Chondrocyte (in vitro differentiated cells): ENCODE measurements at places on chromosomes 2 and 18. TPM values are rescaled to one million over a fixed set of nuclear protein-coding genes. Genes with fewer than 3 reads are reported as not detected.

DNA sequence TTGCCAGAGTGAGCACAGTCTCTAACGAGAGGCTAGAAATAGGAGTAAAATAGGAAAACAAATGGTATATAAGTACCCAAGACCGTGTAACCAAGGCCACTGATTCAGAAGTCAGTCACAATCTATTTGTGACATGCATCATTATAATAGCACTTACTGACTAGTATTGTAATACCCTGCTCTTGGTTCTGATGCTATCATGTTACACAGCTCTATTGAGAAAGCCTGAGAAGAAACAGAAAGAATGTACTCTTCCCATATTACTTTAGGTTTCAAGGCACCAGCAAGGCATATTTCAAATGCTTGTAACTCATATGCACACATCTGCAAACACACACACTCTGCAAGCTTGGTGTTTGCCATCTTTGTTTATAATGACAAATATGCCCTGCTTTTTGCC lies 746.4 kb downstream of the SLC4A3 start:
- DNase-seq: no peak
- no peaks in the 10 kb centered on the region for H3K36me3 ChIP-seq

DNA sequence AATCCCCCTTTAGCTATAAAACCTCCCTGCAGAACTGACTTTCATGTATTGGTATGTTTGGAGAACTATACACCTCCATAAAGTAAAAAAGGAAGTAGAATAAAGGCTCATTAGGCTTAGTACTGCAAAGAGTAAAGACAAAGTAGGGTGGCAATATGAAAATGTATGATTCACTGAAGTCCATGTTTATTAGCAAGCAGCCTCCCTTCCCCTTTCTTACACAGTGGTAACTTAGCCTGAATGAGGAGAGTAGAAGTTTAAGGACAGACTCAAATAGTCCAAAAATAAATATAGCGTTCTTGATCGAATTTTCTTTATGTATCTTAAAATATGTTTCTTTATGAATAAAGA lies 1.5 kb downstream of the ZNF804A start:
- H3K4me1 ChIP-seq: peaks cover 16% of the 10 kb centered on the region
- H3K27me3 ChIP-seq: peaks cover 46% of the 10 kb centered on the region
- DNase-seq: no peak
- no peak overlapping the region for H3K27ac ChIP-seq
- peaks cover 2% of the 10 kb centered on the region for H3K36me3 ChIP-seq

DNA sequence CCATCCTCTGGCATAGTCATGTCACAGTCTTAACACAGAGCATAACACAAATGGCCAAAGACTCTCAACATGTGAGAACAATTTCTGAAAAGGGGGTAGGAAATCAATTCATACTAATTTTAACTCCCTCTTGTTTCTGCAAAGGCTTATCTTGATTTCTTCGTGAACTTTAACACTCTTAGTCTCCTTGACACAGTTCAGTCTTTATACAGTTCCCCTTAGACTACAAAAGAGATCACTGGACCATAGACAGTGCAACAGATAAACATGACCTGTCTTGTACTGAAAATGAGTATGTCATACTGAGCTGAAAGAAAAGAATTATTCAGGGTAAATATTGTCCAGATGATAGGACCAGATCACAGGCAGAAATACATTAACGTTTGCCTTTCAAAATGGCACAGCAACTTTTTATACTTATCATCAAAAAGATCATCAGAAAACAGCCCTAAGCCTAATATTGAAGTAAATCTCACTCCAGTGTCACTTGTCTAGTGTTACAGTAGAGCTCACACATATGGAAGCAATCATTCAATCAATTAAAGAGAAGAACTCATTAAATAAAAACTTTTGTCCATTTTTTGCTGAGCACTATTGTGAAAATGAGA lies 56.4 kb upstream of the VRK2 start:
- DNase-seq: no peak
- H3K4me3 ChIP-seq: no peak overlapping the region
- H3K4me1 ChIP-seq: peaks cover 9% of the 10 kb centered on the region
- no peaks in the 10 kb centered on the region for H3K27me3 ChIP-seq

DNA sequence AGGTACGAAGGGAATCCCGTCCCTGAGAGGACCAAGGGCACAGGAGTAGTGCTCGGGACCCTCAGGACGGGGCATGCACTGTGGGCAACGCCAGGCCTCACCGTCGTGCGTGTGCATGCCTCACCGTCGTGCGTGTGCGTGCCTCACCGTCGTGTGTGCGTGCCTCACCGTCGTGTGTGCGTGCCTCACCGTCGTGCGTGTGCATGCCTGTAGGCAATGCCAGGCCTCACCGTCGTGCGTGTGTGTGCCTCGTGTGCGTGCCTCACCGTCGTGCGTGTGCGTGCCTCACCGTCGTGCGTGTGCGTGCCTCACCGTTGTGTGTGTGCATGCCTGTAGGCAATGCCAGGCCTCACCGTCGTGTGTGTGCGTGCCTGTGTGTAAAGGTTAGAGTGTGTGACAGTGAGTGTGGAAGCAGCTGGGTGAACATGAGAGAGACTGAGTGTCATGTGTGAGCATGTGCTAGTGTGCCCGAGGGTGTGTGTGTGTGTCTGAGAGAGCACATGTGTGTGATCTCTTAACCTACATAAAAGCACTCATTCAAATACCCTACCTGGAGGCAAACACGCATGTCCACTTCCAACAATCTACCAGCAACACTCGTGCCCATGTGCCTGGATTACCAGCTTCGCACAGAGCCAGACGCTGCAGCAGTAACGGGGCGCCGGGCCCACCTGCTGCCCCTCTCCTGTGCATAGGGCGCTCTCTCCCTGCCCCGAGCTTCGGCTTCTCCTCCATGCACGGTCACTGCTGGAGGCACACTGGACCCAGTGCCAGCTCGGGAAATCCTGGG lies 36.3 kb downstream of the ZNF516 start:
- no peaks in the 10 kb centered on the region for H3K36me3 ChIP-seq
- H3K27me3 ChIP-seq: no peaks in the 10 kb centered on the region
- DNase-seq: no peak
- peak overlapping the region; percentile 96 for H3K27ac ChIP-seq
- no peak overlapping the region for H3K4me3 ChIP-seq

DNA sequence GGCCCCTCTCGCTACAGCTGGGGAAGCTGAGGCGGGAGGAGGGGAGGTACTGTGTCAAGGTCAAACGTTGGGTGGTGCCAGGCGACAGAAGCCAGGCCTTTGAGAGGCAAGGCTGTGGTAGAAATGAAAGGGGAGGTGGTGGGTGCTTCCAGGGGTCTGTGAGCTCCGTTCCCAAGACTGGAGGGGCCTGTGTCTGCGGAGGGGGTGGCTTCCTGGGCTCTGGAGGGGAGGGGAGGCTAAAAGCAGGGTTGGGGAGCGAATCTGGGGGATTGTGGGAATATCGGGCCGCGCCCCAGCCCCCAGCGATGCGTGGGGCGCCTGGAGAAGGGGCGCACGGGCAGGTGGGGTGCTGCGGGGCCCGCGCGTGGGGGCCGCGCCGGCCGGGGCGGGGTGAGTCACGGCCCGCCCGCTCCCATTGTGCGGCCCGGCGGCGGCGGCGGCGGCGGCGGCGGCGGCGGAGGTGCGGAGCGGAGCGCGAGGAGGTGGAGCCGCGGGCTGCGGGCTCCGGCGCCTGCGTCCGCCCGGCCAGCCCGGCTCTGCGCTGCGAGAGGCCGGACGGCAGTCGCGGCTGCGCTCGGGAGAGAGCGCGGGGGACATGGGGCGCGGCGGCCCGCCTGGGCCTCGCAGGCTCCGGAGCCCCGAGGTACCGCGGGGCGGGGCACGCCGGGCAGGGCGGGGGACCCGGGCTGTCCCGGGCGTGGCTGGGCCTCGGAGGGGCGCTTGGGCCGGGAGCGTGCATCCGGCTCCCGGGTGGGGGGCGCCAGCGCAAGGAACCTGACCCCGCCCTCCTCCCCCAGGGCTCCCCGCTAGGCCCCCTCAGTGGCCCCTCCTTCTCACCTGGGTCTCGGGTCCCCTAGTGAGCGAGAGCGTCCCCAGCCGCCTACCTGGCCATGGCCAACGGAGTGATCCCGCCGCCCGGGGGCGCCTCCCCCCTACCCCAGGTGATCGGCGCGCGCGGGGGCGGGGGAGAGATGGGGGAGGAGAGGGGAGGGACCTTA lies at the start of gene SLC4A3:
TSS of gene SLC4A3 (plus strand) at position 528 of the 998 bp plus-strand sequence. CDS start at position 891, 363 bp downstream.
- peak within 1 kb of the TSS; percentile 73 for H3K4me3 ChIP-seq
- H3K36me3 ChIP-seq: peaks cover 3% of the 10 kb centered on the region
- peak; percentile 56 for DNase-seq
- H3K27ac ChIP-seq: peak within 1 kb of the TSS; percentile 70

GRCh38 chr2:151289972-151290866 lies 751 bp upstream of the NMI start:
- H3K4me1 ChIP-seq: peaks cover 17% of the 10 kb centered on the region
- peak overlapping the region; percentile 86 for H3K27ac ChIP-seq
- no peaks in the 10 kb centered on the region for H3K36me3 ChIP-seq
- H3K27me3 ChIP-seq: no peaks in the 10 kb centered on the region
- H3K4me3 ChIP-seq: peak overlapping the region; percentile 76

- H3K4me3 ChIP-seq: no peak overlapping the region
- no peaks in the 10 kb centered on the region for H3K27me3 ChIP-seq
- DNase-seq: no peak
- H3K36me3 ChIP-seq: peaks cover 29% of the 10 kb centered on the region
- no peak overlapping the region for H3K27ac ChIP-seq
Observed at GRCh38 chr2:173238831-173239230, 115.8 kb upstream of the CDCA7 start.

GRCh38 chr2:46411245-46411641 lies 68.1 kb upstream of the TMEM247 start:
- H3K36me3 ChIP-seq: peaks cover 6% of the 10 kb centered on the region
- H3K4me3 ChIP-seq: no peak overlapping the region
- no peak for DNase-seq

- H3K4me1 ChIP-seq: no peaks in the 10 kb centered on the region
- DNase-seq: no peak
- no peaks in the 10 kb centered on the region for H3K36me3 ChIP-seq
- no peak overlapping the region for H3K4me3 ChIP-seq
Observed at GRCh38 chr2:224638301-224638823, 53.2 kb upstream of the CUL3 start.

- no peaks in the 10 kb centered on the region for H3K36me3 ChIP-seq
- H3K4me3 ChIP-seq: no peak overlapping the region
- H3K27ac ChIP-seq: no peak overlapping the region
- H3K27me3 ChIP-seq: peaks cover 4% of the 10 kb centered on the region
- no peaks in the 10 kb centered on the region for H3K4me1 ChIP-seq
- no peak for DNase-seq
Observed at GRCh38 chr2:136013955-136014354, 28.5 kb upstream of the DARS1 start.

GRCh38 chr2:8255448-8255800 lies 426.4 kb upstream of the ID2 start:
- H3K4me3 ChIP-seq: no peak overlapping the region
- H3K27me3 ChIP-seq: no peaks in the 10 kb centered on the region
- peaks cover 7% of the 10 kb centered on the region for H3K4me1 ChIP-seq
- H3K27ac ChIP-seq: no peak overlapping the region

GRCh38 chr2:74721316-74721715 lies 67.3 kb downstream of the SEMA4F start:
- H3K27ac ChIP-seq: no peak overlapping the region
- H3K36me3 ChIP-seq: no peaks in the 10 kb centered on the region
- H3K4me3 ChIP-seq: no peak overlapping the region
- no peaks in the 10 kb centered on the region for H3K27me3 ChIP-seq

- peaks cover 32% of the 10 kb centered on the region for H3K4me1 ChIP-seq
- no peaks in the 10 kb centered on the region for H3K36me3 ChIP-seq
- peak overlapping the region; percentile 84 for H3K27ac ChIP-seq
- no peak for DNase-seq
- H3K27me3 ChIP-seq: no peaks in the 10 kb centered on the region
Observed at GRCh38 chr2:72236445-72237067, 88.9 kb upstream of the CYP26B1 start.

- H3K4me1 ChIP-seq: no peaks in the 10 kb centered on the region
- H3K27ac ChIP-seq: no peak overlapping the region
- H3K36me3 ChIP-seq: no peaks in the 10 kb centered on the region
- no peak overlapping the region for H3K4me3 ChIP-seq
- DNase-seq: no peak
Observed at GRCh38 chr2:187117483-187117882, 268.5 kb upstream of the ZSWIM2 start.

DNA sequence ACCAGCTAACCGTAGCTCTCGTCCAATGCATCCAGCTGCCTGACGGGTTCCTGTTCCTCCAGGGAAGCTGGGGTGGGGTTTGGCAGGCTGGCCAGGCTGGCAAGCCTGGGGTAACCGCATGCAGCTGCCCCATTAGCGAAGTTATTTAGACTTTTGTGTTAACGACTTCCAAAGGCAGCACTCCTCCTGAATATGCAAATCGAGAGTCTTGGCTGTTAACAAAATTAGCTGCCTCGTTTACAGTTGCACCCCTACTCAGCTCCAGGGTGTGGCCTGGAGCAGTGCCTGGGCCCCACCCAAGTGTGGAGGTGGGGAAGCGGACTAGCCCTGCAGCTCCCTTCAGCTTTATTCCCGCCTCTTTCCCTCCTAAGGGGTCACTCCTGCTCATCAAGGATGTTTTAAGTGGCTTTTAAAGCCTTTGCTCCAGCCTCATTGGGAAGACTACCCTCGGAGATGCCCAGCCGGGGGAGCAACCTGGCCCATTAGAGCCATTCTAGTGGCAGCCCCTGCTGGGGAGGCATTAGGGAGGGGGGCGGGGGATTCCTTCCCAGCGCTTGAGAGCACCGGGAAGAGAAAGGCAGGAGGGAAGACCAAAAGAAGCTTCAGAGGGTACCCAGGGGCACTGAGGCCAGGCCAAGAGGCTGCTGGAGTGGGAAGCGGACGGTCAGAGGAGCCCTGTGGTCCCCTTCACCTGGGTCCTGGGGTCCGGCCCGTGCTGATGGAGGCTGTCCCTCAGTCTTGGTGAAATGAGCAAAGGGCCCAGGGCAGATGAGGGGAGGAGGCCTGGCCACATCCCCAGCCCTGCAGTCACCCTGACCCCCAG lies 204.1 kb downstream of the CELF4 start:
- H3K4me3 ChIP-seq: no peak overlapping the region
- H3K4me1 ChIP-seq: peaks cover 3% of the 10 kb centered on the region
- no peak for DNase-seq

GRCh38 chr18:77088963-77089722 lies 43.4 kb downstream of the MBP start:
- peaks cover 58% of the 10 kb centered on the region for H3K4me1 ChIP-seq
- no peaks in the 10 kb centered on the region for H3K27me3 ChIP-seq
- H3K4me3 ChIP-seq: no peak overlapping the region

GRCh38 chr2:239689410-239689809 lies 288.6 kb upstream of the HDAC4 start:
- H3K27ac ChIP-seq: no peak overlapping the region
- H3K4me3 ChIP-seq: no peak overlapping the region
- H3K36me3 ChIP-seq: no peaks in the 10 kb centered on the region
- H3K4me1 ChIP-seq: no peaks in the 10 kb centered on the region

DNA sequence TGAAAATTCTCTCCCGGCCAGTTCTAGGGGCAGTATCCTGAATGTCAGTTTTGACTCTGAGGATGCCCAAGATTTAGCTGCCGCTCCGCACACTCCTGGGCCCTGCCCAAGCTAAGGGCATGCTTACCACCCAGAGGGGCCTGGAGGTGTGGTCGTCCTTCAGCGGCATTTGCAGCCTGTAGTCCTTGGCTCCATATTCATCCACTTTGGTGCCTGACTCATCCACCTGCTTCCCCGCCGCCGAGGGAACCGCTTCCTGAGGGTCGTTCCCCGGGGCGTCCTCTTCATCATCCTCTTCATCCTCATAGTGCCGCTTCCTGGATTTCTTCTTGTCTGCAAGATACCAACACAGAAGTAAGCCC lies 577 bp downstream of the ERCC3 start:
- no peaks in the 10 kb centered on the region for H3K27me3 ChIP-seq
- DNase-seq: no peak
- peaks cover 22% of the 10 kb centered on the region for H3K4me1 ChIP-seq
- peaks cover 21% of the 10 kb centered on the region for H3K36me3 ChIP-seq

ATP6V1C2 gene
- not detected in 3 replicates for total RNA-seq

UGT1A10 gene
- not detected in 3 replicates for total RNA-seq

SKOR2 gene
- not detected in 3 replicates for total RNA-seq

SPDYA gene
- 1.6 to 3.4 TPM (median 1.6 TPM) in 3 replicates for total RNA-seq

GLI2 gene
- total RNA-seq: 31.1 to 37.0 TPM (median 36.0 TPM) in 3 replicates

NYAP2 gene
- total RNA-seq: 0.05 TPM in 1 of 3 replicates, not detected in the others

UGT1A8 gene
- total RNA-seq: not detected in 3 replicates

NEU2 gene
- not detected in 3 replicates for total RNA-seq

GPAT2 gene
- not detected in 3 replicates for total RNA-seq

ANKRD62 gene
- not detected in 3 replicates for total RNA-seq
